NB4 (cell line): ENCODE measurements at places on chromosomes 6 and 20.
A peak's percentile ranks its signal among the peaks of the same experiment; 100 is the strongest.

GRCh38 chr20:5786930-5787795 is 37.0 kb downstream of the SHLD1 start:
- no peak for DNase-seq

DNA sequence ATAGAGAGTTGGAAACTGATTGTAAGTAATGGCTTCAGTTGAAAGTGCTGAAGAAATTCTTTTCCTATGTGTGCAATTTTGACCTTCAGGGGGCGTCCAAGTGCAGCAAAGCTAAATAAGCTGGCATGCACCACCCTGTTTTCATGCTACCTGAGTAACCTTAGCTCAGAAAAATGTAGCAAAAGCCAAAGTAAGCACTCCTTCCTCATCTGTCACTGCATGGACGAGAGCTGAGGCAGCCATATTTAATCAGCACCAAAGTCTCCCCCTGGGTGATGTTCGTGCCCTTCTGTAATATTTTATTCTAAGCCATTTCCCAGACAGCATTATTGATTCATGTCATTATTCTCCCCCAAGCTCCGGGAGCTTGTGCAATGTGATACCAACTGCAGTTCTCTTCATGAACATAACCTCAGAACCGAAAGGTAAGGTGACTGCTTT is 123.1 kb downstream of the RPS12 start:
- peak; percentile 52 for DNase-seq

DNA sequence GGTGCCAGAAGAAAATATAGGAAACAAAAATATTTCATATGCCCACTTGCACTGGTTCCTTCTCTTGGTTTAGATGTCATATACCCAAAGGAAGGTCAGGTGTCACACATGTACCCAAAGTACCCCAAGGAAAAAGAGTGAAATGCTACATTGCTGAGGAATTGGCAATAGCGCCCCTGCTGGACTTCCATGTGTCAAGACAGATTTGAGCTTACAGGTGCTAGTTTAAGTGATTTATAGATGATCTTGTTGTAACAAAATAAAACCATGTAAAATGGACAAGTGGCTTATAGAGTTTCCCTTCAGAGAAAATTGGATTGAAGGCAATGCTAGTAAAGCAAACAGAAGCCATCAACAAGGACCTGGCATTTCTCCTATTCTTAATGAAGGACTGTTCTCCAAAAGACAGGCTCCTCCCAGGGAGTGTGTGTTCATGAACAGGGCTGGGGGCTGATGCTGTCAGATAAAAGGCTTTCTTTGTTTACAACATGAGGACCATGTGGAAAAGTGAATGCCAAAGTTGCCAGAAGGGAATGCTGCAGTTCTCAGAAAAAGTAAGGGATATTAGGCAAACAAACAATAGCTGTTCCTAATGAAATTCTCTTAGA is 64.3 kb upstream of the PAK5 start:
- peak; percentile 23 for DNase-seq

GRCh38 chr20:21739682-21740081 is 34.2 kb downstream of the PAX1 start:
- DNase-seq = no peak

DNA sequence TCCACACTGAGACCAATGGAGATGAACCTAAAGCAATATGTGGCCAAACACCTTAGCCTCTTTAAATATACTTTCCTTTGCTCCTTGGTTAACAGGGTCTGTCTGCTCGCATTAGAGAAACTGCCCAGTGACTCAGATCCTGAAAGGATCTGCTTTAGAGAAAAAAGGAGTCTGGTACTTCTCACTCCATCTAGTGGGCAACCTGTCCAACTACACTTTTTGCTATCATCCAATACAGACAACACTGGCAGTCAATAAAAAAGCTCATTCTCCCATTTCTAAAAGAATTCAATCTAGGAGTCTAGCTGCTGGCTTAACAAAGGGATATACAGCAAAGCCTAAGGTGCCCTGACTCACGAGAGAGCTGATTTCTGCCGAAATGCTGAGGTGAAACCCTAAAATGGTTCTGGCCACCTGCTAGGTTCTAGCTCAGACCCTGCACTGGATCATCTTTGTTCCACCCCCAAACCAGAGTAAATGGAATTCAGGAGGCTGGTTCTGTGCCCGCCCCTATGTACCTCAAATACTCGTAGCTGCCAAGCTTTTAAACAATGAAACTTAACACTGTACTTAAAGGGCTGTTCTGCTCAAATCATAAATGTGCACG is 11.5 kb downstream of the GNL1 start:
- DNase-seq = peak; percentile 74

DNA sequence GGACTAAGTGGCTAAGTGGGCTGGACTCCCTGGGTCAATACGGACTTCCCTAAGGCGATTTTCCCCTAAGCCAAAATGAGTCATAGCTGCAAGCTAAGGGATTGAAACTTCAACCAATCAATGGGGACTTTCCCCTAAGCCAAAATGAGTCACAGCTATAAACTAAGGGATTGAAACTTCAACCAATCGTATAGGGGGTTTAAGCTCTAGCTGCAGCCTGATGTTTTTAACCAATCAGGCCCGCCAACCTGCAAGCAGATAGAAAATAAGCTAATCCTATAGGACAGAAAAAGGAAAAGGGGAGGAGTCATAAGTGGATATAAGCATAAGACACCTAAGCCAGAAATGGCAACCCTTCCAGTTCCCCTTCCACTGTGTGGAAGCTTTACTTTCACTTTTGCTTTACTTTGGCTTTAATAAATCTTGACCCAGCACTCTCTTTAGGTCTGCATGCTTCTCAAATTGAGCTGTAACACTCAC is 655.0 kb upstream of the HS3ST5 start:
- DNase-seq = peak; percentile 15

- DNase-seq = no peak
Observed at GRCh38 chr6:21508753-21509152, 84.8 kb upstream of the SOX4 start.

DNA sequence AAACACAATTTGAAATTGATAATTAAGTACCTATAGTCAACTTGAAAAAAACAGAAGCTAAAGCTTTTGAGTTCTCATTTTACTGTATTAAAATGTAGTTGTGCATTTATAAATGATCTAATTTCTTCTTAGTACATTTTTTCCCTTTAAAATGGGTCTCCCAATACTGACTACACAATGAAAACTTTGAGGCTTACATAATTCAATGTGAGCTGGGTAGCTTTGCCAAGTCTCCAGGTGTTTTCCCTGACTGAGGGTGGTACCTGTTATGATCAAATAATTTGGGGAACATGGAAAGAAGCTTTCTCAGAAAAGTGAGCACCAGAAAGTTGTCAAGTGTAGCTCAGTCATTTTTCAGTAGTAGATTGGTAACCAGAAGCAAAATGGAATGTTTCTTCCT is 74.3 kb downstream of the ARMC2 start:
- DNase-seq = no peak

GRCh38 chr20:63540417-63541186 is 3.4 kb upstream of the PTK6 start:
- peak; percentile 32 for DNase-seq

DNA sequence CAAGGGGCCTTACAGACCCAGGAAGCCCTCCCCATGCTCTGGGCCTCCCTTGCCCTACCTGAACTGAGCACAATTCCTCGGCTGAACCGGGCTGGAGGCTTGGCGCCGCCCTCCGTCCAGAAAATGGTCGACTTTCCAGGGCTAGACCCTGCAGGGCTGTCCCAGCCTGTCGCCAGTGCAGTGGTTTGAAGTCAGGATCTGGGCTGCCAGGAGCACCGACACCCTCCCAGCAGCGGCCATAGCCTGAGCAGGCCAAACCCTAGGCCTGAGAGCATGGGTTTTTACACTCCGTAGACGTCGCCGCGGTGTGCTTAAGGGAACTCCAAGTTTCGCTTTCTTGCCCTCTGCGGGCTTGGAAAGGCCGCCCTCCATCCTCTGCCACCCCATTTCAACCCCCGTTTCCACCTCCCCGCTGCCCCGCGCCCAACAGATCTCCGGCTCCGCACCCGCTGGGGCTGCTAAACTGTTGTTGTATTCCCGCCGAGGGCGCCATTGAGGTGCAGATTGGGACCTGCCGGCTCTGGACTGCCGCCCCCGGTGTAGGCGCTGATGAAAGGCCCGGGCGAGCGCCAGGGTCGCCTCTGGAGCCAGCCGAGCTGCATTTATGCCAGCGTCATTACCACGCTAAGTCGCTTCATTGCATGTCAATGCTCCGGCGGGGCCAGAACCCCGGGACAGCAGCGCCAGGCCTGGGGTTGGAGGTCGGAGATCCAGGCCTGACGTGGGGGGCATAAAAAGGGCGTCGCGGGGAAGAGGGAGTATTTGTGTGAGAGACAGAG is 2.2 kb upstream of the TFAP2A start:
- DNase-seq = no peak

DNA sequence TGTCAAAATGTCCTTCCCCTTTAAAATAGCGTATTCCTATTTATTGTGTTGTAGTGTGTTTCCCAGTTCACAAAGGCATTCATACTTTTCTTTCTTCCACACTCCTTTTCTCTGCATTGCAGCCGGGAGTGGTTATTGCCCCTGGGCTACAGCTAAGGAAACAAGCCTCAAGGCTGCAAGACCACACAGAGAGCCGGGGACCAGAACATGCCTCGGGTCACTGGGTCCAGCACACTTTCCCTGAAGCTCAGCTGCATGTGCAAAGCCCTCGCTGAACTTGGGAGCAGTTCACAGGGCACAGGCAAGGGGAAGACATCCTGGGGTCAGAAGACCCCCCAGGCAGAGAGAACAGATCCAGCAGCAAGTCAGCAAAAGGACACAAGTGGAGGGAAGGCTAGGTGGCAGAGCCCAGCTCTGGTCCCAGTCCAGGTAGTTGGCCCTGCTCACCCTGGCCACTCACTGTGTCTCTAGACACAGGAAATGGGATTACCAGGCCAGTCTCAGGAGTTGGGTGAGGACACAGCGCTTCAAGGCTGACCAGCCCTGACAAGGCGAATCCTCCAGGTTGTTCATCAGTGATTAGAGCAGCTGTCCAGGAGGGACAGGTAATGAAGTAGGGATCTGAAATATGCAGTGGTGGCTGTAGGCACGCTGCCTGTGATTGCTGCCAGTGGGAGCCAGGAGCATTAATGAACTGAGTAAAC is 118.2 kb downstream of the CD83 start:
- DNase-seq = no peak

- peak; percentile 12 for DNase-seq
Observed at GRCh38 chr20:57229490-57229889, 37.0 kb downstream of the BMP7 start.

GRCh38 chr6:31711233-31711632 is 3.9 kb upstream of the LY6G6D start:
- peak; percentile 37 for DNase-seq

DNA sequence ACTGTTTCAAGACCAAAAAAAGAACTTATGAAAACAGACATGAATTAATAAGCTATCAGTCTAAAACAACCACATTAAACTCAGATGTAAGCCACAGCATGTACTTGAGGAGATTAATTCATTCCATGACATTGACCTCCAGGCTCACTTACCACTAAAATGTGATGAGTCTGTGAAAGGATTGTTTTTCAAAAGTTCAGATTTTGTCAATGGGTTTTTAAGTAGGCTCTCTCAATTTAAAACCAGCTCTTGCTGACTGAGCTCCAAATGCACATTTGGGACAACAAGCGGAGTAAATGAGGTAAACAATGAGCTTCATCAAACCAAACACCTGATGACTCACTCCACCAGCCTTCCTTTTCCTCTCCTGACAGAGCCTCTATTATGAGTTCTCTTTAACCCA is 197.0 kb downstream of the SIM1 start:
- no peak for DNase-seq

GRCh38 chr6:169489563-169490245 is 212.1 kb downstream of the WDR27 start:
- no peak for DNase-seq

DNA sequence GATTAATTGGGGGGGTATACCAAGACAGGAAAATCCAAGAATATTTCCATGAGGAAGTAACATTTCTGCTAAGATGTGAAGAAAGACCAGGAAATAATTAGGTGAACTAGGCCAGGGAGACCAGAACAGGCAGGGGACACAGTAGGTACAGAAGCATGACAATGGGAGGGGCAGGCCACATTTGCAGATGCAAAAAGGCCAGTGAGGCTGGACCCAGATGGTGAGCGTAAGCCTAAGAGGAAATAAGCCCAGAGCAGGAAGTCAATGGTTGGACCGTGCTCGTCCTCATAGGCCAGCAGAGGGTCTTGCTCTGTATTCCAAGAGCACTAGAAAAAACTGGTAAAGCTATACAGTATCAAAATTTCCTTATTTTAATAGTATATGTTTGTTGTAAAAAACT is 9.4 kb downstream of the CEP162 start:
- DNase-seq = no peak

DNA sequence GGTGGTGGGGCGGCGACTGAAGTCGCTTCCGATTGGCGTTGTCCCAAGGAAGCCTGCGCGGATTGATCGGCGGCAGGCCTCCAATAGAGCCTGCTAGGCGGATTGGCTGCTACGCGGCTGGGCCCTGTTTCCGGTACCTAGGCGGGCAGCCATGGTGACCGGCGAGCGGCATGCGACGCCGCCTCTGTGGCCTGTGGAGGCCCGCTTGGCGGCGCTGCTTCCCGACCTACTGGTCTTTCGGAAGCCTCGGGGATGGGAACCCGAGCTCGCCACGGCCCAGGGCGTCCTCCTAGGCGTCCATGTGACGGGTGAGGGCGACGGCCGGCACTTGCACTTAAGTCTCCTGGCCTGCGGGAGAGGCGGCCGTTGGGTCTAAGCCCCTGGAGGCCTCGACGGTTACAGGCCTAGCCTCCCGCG is 28.1 kb downstream of the NFYA start:
- DNase-seq = no peak

DNA sequence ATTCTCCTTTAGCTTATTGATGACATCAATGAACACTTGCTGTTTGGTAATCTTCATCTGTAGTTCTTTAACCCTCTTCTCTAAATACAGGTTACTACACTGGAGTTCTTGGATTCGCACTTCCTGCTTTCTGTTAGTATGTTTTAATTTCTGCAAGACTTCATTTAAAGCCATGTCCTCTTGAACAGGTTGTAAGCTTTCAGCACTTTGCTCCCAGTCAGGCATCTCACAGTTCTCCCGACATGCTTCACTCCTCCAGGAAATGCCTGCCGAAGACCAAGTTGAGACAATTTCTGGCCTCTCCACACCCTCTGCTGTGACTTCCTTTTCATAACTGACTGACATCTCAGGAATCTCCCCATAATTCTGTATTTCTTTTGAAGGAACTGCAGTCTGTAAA is 15.8 kb downstream of the CAGE1 start:
- no peak for DNase-seq

DNA sequence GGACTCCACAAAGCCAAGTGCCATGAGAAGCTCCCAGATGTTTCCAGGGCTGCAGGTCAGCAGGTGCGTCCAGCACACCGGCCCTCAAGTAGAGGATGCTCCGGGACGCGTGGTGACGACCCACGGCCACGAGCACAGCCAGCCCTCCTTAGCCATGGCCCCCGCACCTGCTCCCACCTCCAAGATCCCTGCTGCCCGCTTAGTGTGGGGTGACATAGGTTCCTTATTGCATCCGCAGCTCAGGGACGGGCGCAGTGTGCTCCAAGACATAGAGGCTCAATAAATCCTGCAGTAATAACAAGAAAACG is 138.1 kb upstream of the RPS6KA2 start:
- DNase-seq = no peak

- no peak for DNase-seq
Observed at GRCh38 chr6:106899697-106900096, 74.8 kb downstream of the CD24 start.

- DNase-seq = no peak
Observed at GRCh38 chr6:20873425-20874190, 339.4 kb downstream of the CDKAL1 start.

- DNase-seq = peak; percentile 31
Observed at GRCh38 chr20:328975-329695, 3.8 kb downstream of the SOX12 start.

GRCh38 chr20:53805895-53806384 is 212.3 kb upstream of the ZNF217 start:
- no peak for DNase-seq
